Activated CD8-positive, alpha-beta memory T cell treated with anti-CD3 and anti-CD28 coated beads, Interleukin-2, amount 10 ng/mL, durations not matched to agents 7 days and 5 days (primary cell): ENCODE measurements at places on chromosomes 2 and 18. TPM values are rescaled to one million over a fixed set of nuclear protein-coding genes. Genes with fewer than 3 reads are reported as not detected.

GRCh38 chr18:13124411-13124810, 94.1 kb upstream of the LDLRAD4 start:
- DNase-seq = no peak

DNA sequence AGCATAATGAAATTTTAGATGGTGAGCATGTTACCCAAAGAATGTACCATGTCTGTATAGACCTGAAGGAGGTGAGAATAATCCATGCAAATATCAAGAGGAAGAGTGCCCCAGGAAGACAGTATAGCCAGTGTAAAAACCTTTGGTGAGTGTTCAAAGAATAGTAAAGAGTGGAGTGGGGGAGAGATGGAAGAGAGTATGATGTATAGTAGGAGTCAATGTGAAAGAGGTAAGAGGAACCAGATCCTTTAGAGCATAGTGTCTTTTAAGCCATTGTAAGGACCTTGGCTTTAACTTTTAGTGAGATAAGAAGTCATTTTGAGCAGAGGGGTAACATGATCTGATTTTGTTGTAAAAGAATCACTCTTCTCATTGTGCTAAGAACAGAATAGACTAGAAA, 1052.3 kb upstream of the ZEB2 start:
- no peak for DNase-seq

- no peak for DNase-seq
Observed at GRCh38 chr2:224379172-224379571, 22.7 kb downstream of the FAM124B start.

The SNTG2 gene
- 0.37 TPM for total RNA-seq

The FAP gene
- 0.23 TPM for total RNA-seq
